ENCODE measurements at places on chromosomes 5 and 9.

- DNase-seq = no peak
Measured at GRCh38 chr9:136465500-136466154, 17.2 kb downstream of the SEC16A start.

DNA sequence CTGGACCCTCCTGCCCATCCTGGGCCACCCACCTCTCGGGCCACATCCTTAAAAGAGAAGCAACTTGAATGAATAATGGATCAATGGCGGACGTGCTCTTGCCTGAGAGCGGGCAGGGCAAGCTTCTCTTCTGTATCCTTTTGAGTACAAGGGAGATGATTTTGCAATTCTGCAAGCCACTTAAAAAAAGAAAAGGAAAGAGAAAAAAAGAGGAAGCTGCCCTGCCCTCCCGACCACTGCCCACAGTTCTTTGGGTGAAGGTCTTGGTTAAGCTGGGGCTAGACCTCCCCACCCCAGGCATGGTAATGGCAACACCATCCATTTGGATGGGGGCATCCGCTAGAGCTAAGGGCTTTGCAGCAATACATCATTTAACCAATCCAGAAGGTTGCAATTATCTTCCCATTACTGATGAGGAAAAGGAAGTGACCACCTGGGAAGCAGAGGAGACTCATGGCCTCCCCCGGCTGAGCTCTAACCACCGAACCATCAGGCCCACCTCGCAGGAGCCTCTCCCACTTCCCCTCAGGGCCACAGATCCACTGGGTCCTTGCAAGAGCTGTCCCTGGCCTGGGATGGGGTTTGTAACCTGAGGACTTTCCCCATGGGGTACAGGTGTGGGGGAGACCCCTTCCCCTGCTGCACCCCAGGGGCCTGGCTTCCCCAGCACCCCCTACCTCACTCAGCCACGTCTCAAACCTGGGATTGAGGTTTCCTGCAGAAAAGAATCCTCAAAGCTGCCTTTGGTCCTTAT, 27.8 kb upstream of the LAMC3 start:
- no peak for DNase-seq

DNA sequence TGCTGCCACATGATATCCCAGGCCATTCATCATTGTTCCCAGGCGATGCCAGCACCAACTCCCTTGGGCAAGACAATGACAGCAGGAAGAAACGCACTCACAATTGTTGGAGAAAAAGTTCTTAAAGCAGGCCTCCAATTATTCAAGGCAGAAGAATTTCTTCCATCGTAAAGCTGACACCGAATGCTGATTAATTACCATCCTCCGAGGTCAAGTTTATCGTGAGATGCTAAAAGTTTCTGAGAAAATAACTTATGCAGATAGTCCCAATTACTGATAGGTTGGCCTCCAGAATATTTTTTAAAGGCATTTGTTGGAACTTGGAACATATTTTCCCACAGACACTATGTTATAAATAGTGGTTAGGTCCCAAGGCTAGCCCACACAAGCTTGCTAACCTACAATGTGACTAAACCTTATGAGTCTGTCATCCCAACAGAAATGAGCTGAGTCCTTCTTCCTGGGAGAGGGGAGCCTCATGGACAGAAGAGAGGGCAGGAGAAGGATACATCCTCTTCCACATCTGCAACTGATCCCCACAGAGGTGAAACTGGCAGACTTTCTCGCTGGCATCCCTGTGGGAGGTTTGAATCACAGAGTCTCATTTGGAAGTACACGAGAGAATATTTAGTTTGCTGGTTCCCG, 202.4 kb upstream of the TBC1D2 start:
- DNase-seq = no peak

DNA sequence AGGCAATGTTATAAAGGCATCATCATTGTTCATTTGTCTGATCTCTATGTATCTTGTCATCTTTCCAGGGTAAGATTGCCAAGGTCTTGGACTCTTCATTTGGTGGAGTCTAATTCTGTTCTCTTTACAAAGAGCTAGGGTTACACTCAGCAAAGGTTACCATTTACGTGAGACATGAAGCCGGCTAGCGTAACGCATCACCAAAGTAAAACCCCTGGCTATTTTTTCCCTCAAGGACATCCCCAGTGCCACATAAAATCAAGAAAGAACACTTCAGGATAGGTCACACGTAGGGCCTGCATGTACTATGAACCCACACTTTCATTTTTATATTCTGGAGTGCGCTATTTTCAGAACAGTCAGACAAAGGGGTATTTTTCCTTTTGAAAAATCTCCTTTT, 20.0 kb upstream of the MYOT start:
- DNase-seq = no peak

DNA sequence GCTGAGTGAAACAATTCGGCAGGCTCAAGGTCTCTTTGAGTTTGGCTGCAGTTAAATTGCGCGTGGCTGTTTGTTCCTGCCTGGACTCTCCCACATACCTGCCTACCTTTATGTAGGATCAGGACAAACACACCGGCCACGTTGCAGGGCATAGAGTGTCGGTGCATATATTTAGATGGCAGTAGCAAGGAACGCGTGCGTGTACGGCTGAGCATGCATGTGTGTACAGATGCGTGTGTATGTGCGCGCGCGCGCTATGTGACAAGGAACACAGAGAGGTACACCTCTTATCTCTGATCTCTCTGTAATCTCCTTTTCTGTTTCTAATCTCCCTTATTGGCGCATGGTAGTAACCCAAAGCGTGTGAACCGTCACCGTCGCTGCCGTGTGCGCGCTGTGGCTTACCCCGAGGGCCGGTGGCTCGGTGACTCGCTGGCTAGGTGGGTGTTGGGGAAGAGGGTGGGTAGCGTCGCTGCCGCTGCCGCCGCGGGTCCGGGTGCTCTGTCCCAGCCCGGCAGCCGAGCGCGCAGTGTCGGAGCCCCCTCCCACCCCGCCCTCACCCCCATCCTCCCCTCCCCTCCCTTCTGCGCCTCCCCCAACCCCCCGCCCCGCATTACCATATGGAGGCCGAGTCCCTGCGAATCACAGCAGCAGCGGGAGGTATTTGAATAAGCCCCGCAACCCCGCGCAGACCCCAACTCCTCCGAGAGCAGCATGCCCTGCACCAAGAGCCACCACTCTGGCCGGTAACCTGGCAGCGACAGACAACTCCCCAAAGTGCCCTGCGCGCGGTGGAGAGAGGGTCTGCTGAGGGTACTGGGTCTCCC, 204.8 kb downstream of the MEF2C start:
- DNase-seq = peak; percentile 34

GRCh38 chr5:52668544-52669185, 119.1 kb upstream of the ITGA1 start:
- no peak for DNase-seq

- DNase-seq = no peak
Measured at GRCh38 chr5:119287547-119288111, 68.2 kb upstream of the TNFAIP8 start.

DNA sequence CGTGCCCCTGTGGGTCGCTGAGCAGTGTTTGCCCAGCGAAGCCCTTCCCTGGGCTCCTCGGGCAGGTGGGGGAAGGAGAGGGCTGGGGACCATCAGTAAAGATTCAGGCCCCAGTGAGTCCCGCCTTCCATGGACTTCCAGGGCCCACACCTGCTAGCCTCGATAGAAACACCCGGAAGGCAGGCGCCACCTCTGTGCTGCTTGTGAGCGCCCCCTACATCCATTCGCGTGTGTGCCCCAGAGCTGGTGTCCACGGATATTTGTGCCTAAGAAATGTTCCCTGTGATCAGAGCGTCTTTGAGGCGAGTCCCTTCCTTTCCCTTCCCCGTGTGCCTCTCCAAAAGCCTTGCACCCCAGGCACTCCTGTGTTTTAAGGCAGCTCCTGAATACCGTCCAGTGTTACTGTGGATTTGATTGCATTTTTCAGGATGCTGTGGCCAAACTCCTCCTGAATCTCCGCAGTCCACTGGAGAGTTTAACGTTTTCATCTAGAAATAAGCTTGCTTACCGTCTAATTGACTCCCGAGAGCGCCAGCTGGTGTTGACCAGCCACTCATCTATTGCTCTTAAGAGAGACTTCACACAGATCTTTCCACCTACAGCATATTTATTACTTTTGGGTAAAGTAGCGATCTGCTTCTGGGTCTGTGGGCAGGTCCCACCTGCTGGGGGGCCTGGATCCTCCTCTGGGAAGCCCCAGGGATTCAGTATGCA, 101.4 kb downstream of the COL5A1 start:
- DNase-seq = no peak

DNA sequence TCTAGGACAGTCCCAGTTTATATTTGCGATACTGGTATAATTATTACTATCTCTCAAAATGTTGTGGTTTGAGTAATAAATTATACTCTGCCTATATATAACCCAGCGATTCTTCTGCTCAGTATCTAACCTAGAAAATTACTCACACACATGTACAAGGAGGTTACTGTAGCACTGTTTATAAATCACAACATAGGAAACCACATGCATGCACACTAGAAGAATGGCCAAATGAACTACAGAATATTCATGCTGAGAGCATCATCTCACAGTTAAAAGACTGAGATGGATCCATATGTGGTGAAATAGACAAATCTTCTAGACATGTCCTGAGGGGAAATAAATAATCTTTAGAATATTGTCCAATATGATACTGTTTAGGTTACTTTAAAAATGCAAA, 62.1 kb downstream of the INSYN2B start:
- no peak for DNase-seq

DNA sequence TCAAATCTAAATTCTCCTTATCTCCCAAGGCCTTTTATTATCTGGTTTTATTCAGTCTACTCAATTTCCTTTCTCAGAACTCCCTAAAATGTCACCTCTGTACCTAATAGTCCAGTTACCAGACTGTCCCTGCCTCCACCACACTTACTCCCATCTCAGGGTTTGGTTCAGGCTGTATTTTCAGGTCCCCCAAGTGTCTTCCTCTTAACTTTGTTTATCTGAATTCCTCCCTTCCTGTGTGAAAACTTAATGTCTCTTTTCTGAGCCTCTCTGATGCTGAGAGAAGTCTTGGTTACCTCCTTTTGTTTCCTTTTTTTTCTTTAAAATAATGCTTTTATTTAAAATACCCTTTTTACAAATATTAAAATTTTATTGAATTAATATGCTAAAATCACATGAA, 133.4 kb downstream of the PAM start:
- DNase-seq = no peak

DNA sequence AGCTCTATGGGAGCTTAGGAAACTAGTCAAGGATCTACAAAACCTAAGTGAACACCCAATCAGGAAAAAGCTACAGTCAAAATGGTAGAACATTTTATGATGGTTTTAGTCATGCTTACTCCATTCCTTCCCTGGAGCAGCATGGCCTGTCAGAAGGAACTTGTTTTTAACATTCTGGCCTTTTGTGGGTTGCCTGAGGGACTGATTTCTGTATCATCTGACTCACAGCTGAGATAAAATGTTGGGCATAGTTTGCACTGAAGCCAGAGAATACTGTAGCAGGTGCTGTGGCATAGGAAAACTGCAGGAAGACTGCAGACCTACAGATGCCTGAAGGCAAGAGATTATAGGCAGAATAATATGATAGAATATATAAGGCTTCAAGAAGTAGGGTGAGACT, 719.6 kb upstream of the GRAMD2B start:
- DNase-seq = no peak

DNA sequence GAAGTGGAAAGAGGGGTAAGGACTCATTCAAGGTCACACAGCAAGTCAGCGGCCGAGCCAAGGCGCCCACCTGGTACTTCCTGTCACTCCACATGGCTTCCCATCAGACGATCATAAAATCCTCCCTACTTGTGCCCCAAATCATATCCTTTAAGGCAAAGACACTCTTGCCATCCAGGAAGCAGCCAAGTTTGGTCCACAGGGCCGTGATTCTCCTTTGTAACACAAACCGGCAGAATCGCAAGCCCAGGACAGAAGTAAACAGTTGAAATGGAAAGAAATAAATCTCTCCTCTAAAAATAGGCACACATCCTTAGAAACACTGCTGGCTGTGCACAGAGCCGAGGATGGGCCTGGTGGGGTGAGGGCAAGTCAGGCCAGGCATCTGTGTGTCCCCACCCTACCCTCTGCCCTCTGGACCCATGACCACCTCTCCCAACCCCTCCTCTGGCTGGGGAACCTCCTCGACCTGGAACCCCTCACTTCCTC, 30.5 kb downstream of the TMOD1 start:
- no peak for DNase-seq

GRCh38 chr5:33558489-33558888, 117.7 kb downstream of the TARS1 start:
- no peak for DNase-seq

DNA sequence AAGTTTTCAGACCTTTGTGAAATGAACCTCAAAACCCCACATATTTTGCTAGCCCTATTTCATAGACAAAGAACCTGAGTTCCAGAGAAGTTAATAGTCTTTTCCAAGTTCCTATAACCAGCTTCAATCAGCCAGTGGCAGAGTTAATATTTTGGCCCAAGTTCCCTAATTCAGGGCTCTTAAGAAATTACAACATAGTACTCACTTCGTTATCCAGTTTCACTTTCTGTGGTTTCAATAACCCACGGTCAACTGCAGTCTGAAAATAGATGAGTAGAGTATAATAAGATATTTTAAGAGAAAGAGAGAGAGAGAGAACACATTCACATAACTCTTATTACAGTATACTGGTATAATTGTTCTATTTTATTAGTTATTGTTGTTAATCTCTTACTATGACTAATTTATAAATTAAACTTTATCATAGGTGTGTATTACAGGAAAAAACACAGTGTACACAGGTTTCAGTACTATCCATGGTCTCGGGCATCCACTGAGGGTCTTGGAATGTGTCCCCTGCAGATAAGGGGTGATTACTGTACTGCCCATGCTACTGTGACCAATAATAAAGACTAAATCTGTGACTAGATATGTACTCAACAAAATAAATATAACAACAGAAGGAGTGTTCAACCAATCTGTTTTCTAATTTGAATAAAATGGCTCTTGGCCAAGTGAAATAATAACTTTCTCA, 9.3 kb upstream of the MYOT start:
- DNase-seq = no peak

DNA sequence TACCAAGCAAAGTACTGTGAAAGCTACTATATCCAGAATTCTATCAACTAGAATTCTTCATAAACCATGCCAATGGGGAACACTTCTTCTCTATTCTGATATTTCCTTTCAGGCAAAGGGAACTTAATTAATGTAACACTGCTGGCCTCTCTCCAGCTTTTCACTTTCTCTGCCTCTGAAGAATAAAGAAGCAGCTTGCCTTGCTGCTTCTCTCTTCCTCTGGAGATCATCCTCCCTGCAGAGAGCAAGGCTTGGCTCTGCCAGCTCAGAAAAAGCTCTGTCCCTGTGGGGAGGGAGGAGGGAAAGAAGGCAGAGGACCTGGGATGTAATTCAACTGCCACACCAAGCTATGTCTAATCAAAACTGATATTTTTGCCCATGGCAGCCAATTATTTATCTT, 6.5 kb downstream of the CTNND2 start:
- DNase-seq = no peak

All from NCI-H748 treated with DMSO at 0.1 percent for 48 hours (cell line).